ENCODE measurements at places on chromosomes 7 and 10.

DNA sequence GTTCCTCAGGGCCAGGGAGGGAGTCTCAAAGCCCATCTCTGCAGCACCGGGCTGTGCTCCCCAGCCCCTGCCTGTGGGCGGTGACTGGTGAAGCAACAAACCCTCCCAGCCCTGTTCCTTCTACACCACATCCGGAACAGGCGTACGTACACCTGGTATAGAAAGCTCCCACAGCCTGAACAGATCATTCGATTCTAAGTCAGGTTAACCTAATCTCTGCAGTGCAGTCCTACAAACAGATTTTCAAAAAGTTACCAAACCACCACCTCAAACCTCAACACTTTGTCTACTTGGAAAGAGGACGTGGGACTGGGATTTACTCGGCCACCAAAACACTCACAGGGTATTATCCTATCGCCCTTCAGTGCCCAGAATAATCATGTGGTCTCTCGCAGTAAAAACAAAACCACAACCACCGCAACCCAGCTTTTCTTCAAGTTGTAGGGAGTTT is 238.4 kb downstream of the DIP2C start:
- peak overlapping the region; percentile 19 for H3K27ac ChIP-seq
- no peaks in the 10 kb centered on the region for H3K36me3 ChIP-seq
- no peak overlapping the region for H3K4me3 ChIP-seq
- DNase-seq: peak; percentile 44

DNA sequence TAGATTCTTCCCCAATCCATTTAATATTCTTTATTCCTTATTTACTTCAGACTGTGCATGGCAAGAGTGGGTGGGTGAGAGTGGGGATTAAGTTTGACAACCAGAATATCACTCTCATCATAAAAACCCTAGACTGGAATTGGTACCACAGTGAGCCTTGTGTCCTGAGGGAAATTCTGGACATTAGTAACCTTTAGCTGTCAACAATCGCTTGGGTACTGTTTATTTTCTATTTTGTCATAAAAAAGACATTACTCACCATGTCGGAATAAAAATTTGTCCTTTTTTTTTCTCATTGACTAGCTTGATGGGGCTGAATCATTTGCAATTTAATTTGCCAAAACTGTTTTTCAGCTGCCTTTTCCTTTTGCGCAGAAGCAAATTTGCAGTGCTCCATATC is 176.1 kb upstream of the SEMA3C start:
- no peak overlapping the region for H3K4me3 ChIP-seq
- no peak for DNase-seq
- H3K27me3 ChIP-seq: no peaks in the 10 kb centered on the region
- no peak overlapping the region for H3K27ac ChIP-seq
- no peaks in the 10 kb centered on the region for H3K4me1 ChIP-seq

- no peak overlapping the region for H3K27ac ChIP-seq
- no peak overlapping the region for H3K4me3 ChIP-seq
- no peaks in the 10 kb centered on the region for H3K36me3 ChIP-seq
- H3K27me3 ChIP-seq: no peaks in the 10 kb centered on the region
- H3K4me1 ChIP-seq: no peaks in the 10 kb centered on the region
Measured at GRCh38 chr7:125814100-125814499, 884.5 kb upstream of the POT1 start.

DNA sequence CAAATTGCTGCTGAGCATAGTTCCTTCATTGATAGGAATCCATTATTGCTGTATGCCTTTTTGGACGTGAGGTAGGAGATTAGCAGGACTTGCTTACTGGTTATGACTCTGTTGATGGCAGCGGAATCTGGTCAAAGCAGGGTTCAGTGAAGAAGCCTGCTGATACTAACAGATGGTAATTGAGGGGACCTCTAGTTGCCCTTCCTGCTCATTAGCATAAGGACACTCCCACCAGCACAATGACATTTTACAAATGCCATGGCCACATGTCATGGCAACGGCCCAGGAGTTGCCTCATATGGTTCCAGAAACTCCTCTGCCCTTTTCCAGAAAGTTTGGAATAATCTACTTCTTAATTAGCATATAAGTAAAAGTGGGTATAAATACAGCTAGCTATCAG is 417.5 kb downstream of the CDC14C start:
- DNase-seq: no peak
- no peaks in the 10 kb centered on the region for H3K4me1 ChIP-seq

Data from transverse colon (tissue), 4 donors.